Cardiac septum (tissue), 1 donor: ENCODE measurements at places on chromosomes 11 and 22.

GRCh38 chr22:31173386-31174145, 13.6 kb downstream of the RNF185 start:
- no peak for DNase-seq

DNA sequence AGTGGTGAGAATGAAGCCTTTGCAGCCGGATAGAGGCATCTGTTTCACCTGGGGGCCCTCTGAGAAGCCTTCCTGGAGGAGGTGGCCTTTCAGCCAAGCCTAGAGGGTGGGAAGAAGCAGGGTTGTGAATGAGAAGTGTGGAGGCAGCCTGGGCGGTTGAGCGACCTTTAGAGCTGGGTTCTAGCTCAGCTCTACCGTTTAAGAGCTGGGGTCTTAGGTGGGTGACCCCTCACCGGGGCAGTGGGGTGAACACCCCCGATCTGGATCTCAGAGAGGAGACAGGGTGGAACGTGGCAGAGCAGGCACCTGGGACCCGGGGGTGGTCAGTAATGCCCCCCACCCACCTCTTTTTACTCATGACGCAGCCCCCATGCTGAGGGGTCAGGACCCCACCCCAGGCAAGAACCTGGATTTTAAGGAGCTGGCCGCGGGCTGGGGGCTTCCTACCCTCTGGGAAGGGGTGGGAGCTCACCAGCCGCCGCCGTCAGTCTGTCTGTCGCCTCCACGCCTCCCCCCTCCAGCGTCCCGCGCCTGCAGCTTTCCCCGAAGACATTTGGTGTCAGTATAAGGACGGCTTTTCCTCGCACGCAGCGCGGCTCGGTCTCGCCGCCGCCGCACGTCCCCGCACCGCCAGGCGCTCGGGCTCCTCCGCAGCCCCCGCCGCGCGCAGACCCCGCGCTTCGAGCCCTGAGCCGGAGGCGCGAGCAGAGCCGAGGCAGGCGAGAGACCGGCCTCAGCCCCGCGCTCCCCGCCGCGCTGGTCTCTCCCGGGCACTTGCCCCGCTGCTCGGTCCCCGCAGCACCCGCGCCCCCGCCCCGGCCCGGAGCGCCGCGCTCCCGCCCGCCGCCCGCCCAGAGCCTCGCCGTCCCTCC, 13.3 kb upstream of the CACNA1I start:
- DNase-seq: no peak

DNA sequence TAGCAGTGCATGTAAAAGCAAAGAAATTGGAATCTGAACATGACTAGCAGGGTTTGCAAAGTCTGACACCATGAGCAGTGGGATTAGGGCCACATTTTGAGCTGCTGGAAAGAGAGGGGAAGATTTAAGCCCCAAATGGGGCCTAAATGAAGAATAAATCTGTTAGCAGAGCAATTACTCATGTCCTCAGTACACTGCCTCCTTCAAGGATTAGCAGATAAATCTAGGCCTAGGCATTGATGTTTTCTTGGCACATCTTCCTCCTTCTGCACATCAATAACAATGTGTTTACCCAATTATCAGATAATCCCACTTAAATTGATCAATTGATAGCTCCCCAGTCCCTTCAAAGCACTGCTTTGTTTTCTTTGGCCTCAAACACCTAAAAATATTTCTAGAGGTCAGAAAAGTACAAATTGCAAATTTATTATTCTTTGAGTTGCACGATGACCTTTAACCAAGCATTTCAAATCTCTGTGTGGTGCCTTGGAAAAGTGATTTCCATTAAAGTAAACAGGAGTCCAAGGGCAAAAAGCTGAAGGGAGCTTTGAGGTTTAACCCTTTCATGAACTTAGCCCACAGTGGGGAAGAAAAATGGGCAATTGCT, 514.7 kb upstream of the CHORDC1 start:
- DNase-seq: no peak

GRCh38 chr11:69142895-69143294, 12.8 kb upstream of the SMIM38 start:
- no peak for DNase-seq

DNA sequence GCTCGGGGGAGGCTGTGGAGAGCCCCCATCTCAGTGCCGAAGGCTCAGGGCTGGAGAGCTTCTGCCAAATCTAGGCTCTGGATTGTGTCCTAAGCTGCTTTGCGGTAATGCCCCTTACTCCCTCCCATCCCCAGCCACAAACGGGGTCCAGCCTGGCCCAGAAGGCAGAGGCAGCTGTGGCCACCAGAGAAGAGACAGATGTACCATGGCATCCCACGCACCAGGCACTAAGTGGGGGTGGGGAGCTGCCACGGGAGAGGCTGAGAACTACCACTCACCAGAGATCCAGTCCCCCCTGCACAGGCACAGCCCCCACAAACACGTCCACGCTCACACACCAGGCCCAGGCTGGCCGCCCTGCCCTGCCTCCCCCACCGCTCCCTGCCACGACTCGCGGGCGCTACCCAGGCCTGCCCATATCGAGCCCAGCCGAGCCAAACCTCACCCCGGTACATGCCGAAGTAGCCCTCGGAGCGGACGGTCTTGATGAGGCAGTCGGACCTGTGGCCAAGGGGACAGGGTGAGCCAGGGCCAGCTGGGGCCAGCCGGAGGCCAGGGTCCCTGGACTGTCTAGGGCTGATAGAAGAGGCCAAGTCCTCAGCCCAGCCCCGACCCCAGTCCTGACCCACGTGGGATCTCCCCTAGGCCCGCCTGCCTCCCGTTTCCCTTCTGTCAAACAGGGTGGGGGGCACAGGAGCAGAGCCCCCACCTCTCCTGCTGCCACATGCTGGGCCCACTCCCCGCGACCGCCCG, 3.9 kb downstream of the SLC25A22 start:
- no peak for DNase-seq

GRCh38 chr11:103175461-103176129, 66.4 kb downstream of the DYNC2H1 start:
- no peak for DNase-seq

- DNase-seq: no peak
Measured at GRCh38 chr11:29214833-29215232, 802.0 kb downstream of the KCNA4 start.

DNA sequence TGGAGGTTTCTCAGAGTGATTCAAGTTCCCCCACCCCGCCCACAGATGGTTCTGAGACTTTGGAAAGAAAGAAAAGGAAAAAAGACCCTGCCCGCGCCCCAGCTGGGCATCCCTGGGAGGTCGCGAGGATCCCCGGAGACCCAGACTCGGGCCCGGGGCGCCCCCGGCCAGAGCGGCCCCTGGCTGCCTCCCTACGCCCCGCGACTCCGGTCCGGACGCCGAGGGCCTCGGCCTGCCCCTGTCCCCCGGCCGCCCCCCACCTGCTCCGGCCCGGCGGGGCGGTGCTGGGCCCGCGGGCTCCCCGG, 2.3 kb upstream of the AIFM3 start:
- DNase-seq: no peak

DNA sequence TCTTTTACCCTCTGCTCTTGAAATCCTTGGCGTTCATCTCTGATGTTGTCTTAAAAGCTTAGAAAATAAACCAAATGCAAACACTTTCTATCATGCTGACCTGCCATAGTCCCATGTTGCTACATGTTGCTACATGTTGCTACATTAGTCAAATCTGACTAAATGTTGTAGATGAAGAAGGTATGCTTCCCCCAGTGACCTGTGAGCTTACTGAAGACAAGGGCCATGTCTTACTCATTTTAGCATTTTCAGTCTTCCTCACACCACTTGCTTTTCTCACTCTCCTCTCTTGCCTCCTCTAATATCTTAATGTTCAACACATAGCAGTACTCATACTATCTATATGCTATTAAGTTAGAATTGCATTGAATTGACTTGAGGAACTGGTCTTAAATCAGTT, 346.4 kb upstream of the MTNR1B start:
- DNase-seq: no peak

GRCh38 chr11:96481771-96482170, 92.0 kb downstream of the JRKL start:
- DNase-seq: no peak

- DNase-seq: no peak
Measured at GRCh38 chr22:24953384-24954113, 1.0 kb downstream of the KIAA1671 start.

DNA sequence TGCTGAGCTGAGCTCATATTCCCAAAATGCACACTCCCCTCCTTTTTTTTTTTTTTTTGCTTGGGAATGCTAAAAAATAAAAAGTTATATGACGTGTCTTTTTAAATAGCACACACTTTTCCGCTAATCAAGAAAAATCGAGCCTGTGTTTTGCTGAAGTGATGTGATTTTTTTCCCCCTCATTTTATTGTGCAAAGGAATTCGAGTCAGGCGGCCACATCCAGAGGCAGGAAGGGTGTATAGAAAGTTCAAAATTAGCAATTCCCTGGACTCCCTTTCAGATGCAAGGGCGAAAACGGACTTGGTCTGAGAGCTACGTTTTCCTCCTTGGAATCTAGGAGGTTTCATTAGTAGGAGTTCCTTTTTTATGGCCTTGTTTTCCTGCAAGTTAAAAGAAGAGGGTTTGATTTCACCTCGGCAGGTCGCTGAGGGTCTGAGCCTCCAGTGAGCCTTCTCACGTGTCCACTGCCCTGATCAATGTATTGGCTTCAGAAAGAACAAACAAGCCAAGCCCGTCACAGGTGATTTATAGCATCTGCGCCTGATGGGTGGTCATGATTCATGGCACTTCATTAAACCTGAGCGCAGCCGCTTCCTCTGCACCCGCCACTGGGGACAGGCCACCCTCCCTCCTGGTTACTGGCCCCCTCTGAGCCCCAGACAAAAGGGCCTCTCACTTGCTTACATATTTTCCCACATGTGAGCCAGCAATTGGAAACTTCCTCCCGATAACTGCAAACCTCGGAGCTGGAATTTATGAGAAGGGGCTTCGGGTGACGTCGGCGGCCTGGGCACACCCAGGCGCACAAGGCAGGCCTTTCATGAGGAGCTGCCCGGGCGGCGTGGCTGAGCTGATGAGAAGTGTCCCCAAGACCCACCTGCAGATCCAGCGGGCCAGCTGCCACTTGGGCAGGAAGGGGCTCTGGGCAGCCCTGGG, 64.4 kb upstream of the LINC01488 start:
- no peak for DNase-seq
